ENCODE measurements at places on chromosomes 2 and 18. TPM values are rescaled to one million over a fixed set of nuclear protein-coding genes. Genes with fewer than 3 reads are reported as not detected.

The AFF3 gene
- 10.2 TPM for total RNA-seq

The RTP5 gene
- 0.26 TPM for total RNA-seq

The CCDC141 gene
- total RNA-seq: 44.8 TPM

The GREB1L gene
- total RNA-seq: 0.09 TPM

The RAB6C gene
- not detected for total RNA-seq

The IL1F10 gene
- not detected for total RNA-seq

The KIAA2012 gene
- not detected for total RNA-seq

The ALPP gene
- total RNA-seq: not detected

The PROM2 gene
- 0.40 TPM for total RNA-seq

The GPC1 gene
- 1.7 TPM for total RNA-seq

The PROC gene
- 0.20 TPM for total RNA-seq

DNA sequence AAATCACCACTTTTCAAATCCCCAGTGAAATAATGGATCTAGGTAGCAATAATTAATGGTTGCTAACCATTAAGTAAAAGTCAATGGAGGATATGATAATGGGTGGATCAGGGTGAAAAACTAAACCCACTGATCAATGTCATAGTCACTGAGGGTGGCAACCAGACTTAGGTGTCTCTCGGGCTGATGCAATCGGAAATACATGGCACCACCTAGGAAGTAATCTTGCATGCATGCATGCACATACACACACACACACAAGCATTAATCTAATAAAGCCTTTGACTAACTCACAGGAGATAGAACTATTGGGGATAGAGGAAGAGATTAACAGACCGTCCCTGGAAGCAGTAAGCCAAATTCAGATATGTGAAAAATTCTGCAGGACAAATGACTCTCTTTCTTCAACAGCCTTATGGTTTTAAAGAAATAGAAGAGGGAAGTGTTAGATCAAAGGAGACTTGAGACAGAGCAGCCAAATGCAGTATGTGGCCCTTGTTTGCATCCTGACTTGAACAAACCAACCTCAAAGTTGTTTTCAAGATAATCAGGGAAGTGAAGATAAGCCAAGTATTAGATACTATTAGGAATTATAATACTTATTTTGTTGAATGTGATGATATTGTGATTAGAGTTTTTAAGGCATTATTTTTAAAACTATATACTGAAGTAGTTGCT, 186.0 kb upstream of the RMP24 start:
- H3K27ac ChIP-seq: no peak overlapping the region
- H3K4me1 ChIP-seq: no peaks in the 10 kb centered on the region
- no peaks in the 10 kb centered on the region for H3K27me3 ChIP-seq
- no peaks in the 10 kb centered on the region for H3K36me3 ChIP-seq

DNA sequence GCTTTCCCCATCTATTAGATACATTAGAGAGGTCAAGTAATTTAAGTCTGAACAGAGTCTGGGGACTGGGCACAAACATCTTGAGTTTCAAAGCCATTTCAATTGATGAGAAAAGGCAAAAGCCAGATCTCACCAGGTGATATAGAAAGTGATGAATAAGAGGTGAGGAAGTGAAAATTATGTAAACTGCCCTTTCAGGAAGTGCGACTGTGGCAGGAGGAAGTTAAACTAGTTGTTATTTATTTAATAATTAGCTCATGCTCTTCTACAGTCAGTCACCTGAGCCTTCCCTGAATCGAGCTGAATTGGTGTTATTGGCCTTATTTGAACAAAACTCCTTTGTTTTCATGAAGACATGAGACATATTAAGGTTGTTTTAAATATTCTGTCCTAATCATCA, 115.1 kb downstream of the CDH20 start:
- H3K27me3 ChIP-seq: no peaks in the 10 kb centered on the region
- H3K36me3 ChIP-seq: no peaks in the 10 kb centered on the region
- DNase-seq: no peak
- no peaks in the 10 kb centered on the region for H3K4me1 ChIP-seq
- H3K4me3 ChIP-seq: no peak overlapping the region

GRCh38 chr2:172153156-172153555, 50.5 kb upstream of the DLX2 start:
- no peaks in the 10 kb centered on the region for H3K27me3 ChIP-seq
- H3K4me3 ChIP-seq: no peak overlapping the region
- H3K36me3 ChIP-seq: no peaks in the 10 kb centered on the region

GRCh38 chr2:145256551-145256950, 736.6 kb upstream of the ZEB2 start:
- H3K27me3 ChIP-seq: peaks cover 23% of the 10 kb centered on the region
- DNase-seq: no peak
- no peak overlapping the region for H3K27ac ChIP-seq
- no peaks in the 10 kb centered on the region for H3K36me3 ChIP-seq
- H3K4me1 ChIP-seq: peaks cover 20% of the 10 kb centered on the region
- H3K4me3 ChIP-seq: no peak overlapping the region

DNA sequence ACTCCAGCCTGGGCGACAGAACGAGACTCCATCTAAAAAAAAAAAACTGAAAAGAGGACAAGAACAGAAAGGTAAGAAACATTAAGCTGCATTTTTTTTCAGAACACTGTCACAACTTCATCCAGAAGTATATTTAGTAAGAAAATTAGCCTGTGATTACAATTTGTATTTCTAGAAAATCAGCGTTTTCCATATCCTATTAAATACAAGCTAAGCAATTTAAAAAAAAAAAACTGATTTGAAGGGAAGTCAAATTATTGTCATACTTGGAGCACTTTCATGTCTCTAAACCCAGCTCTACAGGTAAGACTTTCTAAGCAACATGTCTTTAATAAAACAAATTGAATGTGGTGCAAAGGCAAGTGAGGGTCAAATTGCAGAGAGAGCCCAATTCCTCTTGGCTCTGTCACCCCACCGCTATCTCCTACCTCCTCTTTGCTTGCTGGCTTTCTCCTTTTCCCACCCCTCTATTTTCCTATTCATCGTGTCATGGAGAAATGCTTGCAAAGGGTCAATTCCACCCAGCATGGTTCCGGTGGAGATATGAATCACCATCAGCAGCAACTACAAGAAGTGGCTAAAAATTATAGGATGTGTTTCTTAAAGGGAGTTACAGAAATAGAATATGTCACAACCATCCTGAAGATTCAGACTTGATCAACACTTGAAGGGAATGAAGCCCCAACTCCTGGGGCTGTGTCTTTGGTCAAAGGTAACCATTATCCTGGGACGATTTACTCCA, 68.4 kb upstream of the BCL11A start:
- H3K4me3 ChIP-seq: no peak overlapping the region
- H3K27ac ChIP-seq: no peak overlapping the region
- DNase-seq: no peak
- H3K36me3 ChIP-seq: no peaks in the 10 kb centered on the region
- no peaks in the 10 kb centered on the region for H3K4me1 ChIP-seq

- DNase-seq: no peak
- H3K27ac ChIP-seq: no peak overlapping the region
- H3K36me3 ChIP-seq: no peaks in the 10 kb centered on the region
- H3K27me3 ChIP-seq: peaks cover 25% of the 10 kb centered on the region
- no peak overlapping the region for H3K4me3 ChIP-seq
Observed at GRCh38 chr2:130957915-130958314, 121.2 kb downstream of the ARHGEF4 start.

DNA sequence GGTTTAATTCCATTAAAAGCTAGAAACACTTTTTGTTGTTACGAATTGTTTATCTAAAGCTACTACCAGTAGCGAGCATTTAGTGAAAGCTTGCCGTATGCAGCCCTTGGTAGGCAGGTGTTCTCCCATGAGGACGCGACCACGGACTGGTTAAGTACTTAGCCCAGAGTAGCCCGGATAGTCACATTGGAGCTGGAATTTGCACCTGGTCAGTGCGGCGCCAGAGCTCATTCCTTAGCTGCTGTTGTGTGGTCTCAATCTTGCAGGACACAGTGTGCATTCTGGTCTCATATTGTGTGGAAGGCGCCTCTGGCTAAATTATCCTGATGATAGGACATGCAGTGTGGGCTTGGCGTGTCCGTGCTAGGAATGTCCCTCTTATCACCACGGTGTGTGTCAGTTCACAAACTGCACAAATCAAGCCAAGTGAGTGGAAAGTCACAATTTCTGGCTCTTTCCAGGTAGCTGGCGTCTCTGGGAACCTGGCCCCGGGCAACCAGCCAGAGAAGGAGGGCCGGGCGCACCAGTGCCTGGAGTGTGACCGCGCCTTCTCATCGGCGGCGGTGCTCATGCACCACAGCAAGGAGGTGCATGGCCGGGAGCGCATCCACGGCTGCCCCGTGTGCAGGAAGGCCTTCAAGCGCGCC, 133.3 kb downstream of the ZNF236 start:
- no peaks in the 10 kb centered on the region for H3K27me3 ChIP-seq
- H3K4me3 ChIP-seq: no peak overlapping the region
- DNase-seq: no peak
- peaks cover 34% of the 10 kb centered on the region for H3K36me3 ChIP-seq
- no peak overlapping the region for H3K27ac ChIP-seq
- H3K4me1 ChIP-seq: no peaks in the 10 kb centered on the region

GRCh38 chr2:158457826-158458616, 1.3 kb downstream of the PKP4 start:
- H3K4me1 ChIP-seq: no peaks in the 10 kb centered on the region
- peak overlapping the region; percentile 47 for H3K27ac ChIP-seq
- no peaks in the 10 kb centered on the region for H3K27me3 ChIP-seq
- peak; percentile 49 for DNase-seq

DNA sequence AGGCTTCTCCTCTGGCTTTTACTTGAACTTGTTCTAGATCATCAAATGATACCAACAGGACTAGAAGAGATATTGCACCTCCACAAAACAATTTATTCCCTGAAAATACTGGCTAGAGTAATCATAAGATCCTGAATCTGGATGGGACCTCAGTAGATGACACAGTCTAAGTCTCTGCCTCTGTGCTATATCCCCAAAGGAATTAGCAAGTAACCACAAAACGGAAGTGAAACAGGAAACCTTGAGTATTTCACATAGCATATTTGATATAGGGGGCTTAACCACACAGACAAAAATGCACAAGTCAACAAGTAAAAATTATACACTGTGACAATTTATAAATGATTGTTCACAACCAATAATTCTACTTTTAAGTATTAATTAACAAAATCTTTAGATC, 456.9 kb upstream of the TNP1 start:
- H3K36me3 ChIP-seq: no peaks in the 10 kb centered on the region
- H3K27ac ChIP-seq: no peak overlapping the region
- H3K27me3 ChIP-seq: no peaks in the 10 kb centered on the region
- no peak overlapping the region for H3K4me3 ChIP-seq

DNA sequence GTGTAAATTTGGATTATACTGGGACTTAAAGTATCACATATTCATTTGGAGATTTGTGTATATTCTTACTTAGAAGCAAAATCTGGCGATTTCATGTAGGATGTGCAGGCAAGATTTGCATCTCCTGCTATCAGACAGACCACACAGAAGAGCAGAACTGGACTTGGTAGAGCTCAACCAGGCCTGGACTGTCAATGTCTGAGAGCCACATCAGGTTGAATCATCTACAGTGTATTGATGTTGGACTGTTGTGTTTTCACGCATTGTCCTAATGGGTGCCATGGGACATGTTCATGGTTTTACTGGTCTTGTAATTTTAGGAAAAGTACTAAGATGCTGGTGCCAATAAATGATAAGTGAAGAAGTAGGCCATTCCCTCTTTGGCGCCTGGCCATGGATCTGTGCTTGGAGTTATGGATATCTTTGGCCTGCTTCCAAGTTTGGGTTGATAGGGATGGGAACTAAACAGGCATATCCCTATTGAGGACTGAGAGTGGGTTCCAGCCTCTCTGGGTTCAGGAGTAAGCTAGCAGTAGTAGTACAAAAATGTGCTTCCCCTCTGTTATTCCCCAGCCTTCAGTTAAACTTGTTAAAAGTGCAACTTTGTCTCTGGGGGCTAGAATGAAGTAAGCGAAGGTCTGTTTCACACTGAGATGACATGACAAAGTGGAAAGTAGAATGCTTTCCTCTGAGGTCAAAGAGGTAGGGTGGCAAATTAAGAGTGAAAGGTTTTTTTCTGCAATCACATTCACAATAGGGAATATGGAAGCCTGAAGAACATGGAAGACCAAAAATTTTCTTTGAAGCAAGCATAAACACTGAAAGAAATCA, 49.2 kb upstream of the NEMP2 start:
- H3K36me3 ChIP-seq: no peaks in the 10 kb centered on the region
- DNase-seq: no peak
- no peaks in the 10 kb centered on the region for H3K27me3 ChIP-seq
- no peak overlapping the region for H3K4me3 ChIP-seq
- peaks cover 6% of the 10 kb centered on the region for H3K4me1 ChIP-seq

DNA sequence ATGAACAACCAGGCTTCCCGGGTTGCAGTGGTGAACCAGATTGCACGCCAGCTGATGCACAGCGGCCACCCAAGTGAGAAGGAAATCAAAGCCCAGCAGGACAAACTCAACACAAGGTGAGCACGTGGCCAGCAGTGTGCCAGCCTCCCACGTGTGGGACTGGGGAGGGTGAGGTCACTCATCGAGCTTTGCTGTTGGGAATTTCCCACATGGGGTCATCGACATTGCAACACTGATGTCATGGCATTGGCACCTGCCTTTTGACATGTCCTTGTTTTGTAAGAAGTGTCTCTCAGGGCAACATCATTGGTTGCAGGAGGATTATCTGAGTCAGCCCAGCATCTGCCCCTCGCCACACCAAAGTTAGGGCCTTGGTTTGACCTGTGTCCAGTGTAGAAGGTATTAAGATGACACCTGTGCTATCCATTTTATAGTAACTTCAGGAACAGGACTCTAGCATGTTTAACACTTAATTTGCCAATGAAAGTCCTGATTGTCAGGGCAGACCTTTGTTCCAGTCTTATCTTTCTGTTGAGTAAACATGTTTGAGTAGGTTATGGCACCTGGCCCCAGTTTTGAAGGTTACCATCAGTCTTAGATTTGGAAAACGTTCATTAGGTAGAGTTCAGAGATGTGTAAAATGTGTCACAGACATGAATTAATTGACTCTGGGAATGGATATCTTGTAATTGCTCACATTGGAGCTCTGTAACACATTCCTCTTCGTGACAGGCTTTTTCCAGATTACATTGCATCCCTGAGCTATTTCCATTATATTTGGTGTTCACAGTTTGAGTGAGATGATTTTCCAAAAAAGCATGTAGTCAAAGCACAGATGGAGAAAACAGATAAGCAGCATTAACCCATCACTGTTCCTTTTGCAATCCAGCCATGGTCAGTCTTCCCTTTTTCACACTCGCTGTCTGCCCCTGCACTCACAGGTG, 93.3 kb upstream of the EML6 start:
- H3K4me3 ChIP-seq: no peak overlapping the region
- H3K4me1 ChIP-seq: peaks cover 11% of the 10 kb centered on the region
- H3K27me3 ChIP-seq: no peaks in the 10 kb centered on the region
- H3K27ac ChIP-seq: no peak overlapping the region
- peaks cover 27% of the 10 kb centered on the region for H3K36me3 ChIP-seq

DNA sequence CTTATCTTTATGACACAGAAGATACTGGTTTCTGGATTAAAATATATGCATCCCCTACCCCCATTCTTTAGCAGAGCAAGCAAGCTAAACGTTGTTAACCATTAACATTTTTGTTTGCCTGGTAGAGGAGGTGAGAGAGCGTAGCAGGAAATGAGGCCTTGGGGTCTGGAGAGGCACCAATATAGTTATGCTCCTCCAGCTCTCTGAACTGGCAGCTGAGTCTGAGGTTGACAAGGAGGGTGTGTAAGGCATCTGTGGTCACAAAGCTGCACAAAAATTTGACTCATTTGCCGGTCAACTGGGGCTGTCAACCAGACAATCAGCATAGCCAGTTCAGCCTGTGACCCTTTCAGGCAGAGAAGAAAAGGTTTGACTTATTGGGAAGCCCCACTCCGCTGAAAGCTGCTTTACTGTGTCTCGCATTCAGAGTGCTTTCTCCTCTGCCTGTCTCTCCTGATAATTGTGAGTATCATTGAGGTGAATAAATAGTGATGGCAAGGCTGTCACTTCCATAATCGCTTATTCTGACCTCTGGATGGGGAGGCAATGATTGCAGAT, 647.5 kb upstream of the SETBP1 start:
- no peak overlapping the region for H3K27ac ChIP-seq
- H3K27me3 ChIP-seq: no peaks in the 10 kb centered on the region
- H3K36me3 ChIP-seq: no peaks in the 10 kb centered on the region
- H3K4me3 ChIP-seq: no peak overlapping the region
- no peak for DNase-seq
